ENCODE measurements at places on chromosomes 1 and 21.

DNA sequence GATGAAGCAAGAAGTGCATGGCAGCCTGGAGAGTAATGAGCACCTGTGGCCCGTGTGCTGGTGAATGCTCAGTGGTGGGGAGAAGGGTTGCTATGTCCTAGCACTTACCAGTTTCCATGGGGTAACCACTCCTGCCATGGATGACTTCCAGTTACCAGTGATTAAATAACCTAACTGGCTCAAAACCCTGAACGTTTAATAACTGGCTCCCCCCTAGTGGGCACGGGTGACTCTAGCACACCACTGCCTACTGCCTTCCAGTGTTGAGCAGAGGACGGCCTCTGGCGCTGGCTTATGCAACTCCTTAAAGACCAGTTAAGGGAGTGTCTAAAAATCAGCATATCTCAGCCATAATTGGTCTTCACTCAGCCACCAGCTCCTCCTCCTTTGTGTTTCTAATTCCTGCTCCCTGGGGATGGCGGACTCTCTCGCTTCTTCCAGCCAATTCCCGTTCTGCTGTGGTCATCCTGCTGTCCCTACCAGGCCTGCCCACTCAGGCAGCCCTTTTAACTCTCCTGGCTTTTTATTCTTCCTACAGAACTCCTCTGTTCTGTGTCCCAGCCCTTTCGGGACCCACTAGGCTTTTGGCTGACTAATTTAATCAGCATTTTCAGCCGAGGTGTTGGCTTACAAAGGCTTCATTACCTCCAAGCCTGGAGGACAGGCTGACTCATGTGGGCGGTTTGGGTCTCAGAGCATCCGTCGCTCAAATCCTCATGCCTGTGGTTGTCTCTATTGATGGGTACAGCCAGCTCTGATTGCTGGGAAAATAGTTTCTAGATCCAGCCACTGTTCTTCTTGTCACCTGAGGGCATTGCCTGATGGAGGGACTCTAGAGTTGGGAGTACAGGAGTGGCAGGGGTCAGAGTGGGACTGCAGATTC is 332.4 kb downstream of the CAMTA1 start:
- peak; percentile 13 for DNase-seq

DNA sequence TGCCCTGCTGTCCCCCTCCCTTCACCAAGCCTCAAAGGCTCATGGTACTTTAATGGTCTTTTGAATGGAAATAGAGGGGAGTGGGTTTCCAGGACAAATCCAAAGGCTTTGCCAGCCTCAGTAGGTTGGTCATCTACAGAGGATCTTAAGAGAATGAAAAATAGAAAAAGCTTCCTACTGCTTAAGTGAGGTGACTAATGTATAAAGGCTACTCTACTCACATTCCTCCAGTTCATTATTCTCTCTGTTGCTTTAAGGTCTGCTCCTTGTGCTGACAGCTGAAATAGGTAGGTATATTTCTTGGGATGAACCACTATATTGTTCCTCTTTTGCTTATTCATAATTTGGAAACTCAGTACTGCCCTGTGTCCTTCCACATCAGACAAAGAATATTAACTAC is 10.4 kb upstream of the CHIA start:
- no peak for DNase-seq

GRCh38 chr21:41548781-41549180 is 40.8 kb upstream of the TMPRSS2 start:
- DNase-seq = no peak

DNA sequence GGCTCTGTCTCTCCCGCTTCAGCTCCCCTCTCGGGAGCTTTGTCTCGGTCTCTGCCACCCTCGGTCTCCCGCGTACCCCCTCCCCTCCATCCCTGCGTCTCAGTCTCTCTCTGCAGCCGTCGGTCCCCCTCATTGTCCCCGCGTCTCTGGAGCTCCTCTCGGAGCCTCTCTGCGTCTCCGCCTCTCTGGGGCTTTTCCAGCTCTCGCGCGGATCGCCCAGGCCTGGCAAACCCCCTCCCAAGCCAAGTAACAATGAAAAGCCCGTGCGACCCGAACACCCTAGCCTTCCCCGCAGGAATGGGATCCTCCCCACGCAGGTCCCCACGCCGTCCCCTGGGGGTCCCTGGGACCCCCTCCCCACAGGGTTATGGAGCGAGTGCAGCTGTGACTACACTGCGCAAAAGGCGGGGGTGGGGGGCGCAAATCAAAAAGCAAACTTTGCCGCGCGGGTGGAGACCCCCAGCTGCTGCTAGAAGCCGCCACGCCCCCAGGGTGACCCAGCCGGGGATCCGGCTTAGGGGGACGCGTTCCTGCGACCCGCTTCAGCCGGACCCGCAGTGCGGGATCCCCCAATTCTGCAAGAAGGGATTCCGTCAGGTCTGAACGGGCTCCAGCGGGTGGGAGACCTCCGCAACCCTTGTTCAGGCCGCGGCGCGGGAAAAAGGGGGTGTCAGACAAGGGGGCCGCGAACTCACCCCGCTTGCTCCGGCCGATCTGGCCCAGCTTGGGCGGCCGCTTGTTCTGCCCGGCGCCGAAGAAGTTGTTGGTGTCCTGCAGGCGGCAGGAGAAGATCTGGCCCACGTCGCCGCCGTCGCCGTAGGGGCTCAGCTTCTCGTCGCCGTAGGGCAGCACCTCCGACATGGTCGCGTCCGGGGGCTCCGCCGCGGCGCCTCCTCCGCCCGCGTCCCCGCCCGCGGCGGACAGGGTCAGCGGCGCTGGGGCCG is 1.2 kb downstream of the CAMK2N1 start:
- DNase-seq = no peak

GRCh38 chr1:99992760-99993467 is 23.1 kb downstream of the SLC35A3 start:
- DNase-seq = peak; percentile 16

DNA sequence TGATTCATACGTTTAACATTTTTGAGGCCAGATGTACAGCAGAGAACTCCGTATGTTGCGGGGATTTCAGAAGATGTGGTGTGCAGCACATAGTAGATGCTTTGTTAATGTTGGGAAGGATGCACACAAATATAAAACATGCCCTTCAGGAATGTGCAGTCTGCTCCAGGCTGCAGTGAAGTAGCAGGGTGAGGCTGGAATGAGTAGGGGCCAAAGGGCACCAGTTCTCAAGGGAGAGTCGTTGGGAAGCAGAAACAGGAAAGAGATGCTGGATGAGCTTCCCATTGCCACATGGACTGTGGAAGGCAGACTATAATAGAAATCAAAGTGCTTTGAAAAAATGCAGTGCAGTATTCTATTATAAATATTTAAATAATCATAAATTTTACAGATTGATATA is 126.9 kb downstream of the NOS1AP start:
- DNase-seq = no peak

GRCh38 chr1:214445199-214445598 is 106.2 kb downstream of the PTPN14 start:
- no peak for DNase-seq

DNA sequence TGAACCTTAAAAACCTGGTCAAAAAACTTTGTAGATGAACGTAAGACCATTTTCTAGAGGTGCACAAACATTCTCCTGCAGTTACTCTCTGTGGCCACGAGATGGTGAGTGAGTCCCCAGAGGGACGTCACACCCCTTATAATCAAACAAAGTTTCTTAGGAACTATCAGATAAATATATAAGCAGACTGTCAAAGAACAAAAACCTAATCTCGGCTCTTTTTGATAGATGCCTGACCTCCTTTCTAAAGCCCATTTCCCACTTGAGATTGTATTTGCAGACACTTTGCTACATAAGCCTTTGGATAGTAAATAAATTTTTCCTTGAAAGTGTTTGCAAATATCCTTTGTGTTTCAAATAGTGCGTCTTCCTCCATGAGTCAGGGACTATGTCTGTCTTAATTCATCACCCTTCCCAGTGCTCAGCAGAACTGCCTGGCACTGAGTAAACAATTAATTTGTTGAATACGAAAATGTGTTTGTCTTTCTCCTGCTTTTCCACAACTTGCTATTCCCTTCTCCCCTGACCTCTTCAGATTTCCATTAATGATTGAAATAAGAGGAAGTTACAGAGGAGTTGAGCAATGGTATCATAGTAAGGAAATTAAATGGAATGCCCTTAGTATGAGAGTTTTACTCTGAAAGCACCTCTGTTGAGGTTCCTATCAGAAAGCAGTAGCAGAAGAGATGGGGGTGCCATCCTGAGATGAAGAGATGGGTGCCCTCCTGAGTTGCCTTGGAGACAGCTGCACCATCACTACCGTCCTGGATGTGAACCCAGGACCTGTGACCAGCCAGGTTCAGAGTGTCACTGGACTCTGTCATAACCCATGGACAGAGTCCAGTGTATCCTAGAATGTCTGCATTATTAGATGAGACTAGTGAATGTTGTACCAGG is 57.8 kb upstream of the RAVER2 start:
- peak; percentile 66 for DNase-seq

- peak; percentile 90 for DNase-seq
Observed at GRCh38 chr1:28104866-28105467, 16.6 kb upstream of the EYA3 start.

GRCh38 chr1:193685986-193686385 is 499.6 kb upstream of the B3GALT2 start:
- DNase-seq = no peak

DNA sequence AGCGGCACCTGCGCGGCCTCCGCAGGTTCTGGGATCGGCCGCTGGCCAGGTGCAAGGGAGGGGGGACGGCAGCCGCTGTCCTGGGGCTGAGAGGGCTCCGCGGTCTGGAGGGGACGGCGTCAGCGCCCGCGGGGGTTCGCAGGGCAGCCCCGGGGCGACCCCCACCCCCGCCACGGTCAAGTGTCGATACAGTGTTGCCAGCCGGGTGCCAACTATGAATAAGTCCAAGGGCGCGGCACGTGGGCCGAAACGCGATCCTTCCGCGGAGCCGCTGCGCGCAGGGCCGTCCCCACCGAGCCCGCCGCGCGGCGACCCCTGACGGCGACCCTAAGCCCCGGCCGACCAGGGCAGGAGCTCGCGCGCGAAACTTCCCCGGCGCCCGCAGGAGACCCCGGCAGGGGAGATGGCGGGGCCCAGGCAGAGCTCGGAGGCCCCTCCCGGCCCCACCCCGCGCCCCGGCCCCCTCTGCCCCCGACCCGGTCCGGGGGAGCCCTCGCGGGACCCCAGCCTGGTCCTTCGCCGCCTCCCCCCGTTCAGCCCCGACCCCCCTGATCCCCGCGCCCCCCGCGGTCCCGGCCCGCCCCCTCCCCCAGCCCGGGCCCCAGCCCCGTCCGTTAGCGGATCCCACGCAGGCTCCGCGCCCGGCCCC is 586 bp upstream of the AGPAT3 start:
- DNase-seq = peak; percentile 60

GRCh38 chr1:244869950-244870349 is 5.6 kb upstream of the HNRNPU start:
- DNase-seq = no peak
